Activated naive CD8-positive, alpha-beta T cell treated with anti-CD3 and anti-CD28 coated beads, Interleukin-2, amount 10 ng/mL, durations not matched to agents 7 days and 5 days (primary cell): ENCODE measurements at places on chromosomes 5 and 9.

- H3K4me3 ChIP-seq, result no peak overlapping the region
- no peak for DNase-seq
- no peaks in the 10 kb centered on the region for H3K36me3 ChIP-seq
- H3K27me3 ChIP-seq, result no peaks in the 10 kb centered on the region
Measured at GRCh38 chr9:78781681-78782080, 484.8 kb downstream of the PSAT1 start.

DNA sequence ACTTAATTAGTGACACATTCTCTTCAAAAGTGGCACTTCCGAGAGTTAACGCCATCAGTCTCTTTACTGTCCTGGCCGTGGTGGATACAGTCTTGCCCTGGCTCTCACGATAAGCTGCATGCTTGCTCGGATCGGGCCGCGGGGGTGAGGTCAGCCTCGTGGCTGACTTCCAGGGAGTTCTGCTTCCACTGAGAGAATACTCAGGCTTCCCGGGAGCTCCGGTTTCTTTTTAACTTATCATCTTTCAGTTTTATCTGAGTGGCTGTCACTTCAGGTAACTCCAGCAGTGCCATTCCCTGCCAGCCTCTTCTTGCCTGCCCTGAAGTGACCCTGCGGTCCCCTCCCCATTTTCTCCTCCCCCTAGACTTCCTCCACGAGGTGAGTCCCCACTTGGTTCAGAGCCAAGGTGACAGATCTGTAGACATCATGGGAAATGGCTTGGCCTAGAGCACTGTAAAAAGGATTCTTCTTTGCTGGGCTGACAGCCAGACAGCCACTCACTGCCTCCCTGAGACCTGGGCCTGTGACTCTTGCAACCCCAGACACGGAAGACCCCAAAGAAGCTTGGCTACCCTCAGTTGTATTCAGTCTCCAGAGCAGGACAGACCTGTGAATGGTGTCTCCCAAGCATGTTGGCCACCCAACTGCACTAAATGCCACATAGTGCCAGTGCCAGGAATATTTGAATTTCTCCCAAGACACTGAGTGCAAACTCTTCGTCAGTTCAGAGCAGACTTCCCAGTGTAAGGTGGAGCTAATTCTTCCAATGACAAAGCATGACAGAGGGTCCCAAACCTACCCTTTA, 95.1 kb downstream of the DAPK1 start:
- H3K4me3 ChIP-seq, result no peak overlapping the region
- no peaks in the 10 kb centered on the region for H3K36me3 ChIP-seq
- peaks cover 1% of the 10 kb centered on the region for H3K27me3 ChIP-seq
- H3K27ac ChIP-seq, result no peak overlapping the region

DNA sequence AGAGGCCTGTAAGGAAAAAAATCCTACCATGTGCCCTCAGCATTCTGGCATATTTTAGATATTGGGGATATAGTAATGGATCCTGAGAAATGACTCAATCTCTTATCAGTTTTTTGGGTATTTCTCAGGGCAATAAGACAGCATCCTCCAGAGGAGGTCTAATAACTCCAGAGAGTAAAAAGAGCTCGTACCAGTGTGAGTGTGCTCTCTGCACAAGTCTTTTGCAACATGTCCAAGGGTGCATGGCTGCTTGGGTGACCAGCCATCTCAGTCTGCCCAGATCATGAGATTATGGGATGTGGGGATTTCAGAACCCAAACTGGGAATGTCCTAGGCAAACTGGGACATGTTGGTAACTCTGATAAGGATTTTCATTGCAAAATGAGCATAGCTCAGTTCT, 15.3 kb downstream of the ASPN start:
- no peaks in the 10 kb centered on the region for H3K27me3 ChIP-seq
- H3K36me3 ChIP-seq, result no peaks in the 10 kb centered on the region
- H3K4me3 ChIP-seq, result no peak overlapping the region
- no peak overlapping the region for H3K27ac ChIP-seq

- H3K36me3 ChIP-seq, result peaks cover 1% of the 10 kb centered on the region
- no peak overlapping the region for H3K27ac ChIP-seq
- DNase-seq, result no peak
- H3K4me1 ChIP-seq, result peaks cover 17% of the 10 kb centered on the region
Measured at GRCh38 chr5:126984632-126985031, 45.7 kb downstream of the MARCHF3 start.
